Suprapubic skin (tissue), 4 donors: ENCODE measurements at places on chromosomes 2 and 18. TPM values are rescaled to one million over a fixed set of nuclear protein-coding genes. Genes with fewer than 3 reads are reported as not detected.

DNA sequence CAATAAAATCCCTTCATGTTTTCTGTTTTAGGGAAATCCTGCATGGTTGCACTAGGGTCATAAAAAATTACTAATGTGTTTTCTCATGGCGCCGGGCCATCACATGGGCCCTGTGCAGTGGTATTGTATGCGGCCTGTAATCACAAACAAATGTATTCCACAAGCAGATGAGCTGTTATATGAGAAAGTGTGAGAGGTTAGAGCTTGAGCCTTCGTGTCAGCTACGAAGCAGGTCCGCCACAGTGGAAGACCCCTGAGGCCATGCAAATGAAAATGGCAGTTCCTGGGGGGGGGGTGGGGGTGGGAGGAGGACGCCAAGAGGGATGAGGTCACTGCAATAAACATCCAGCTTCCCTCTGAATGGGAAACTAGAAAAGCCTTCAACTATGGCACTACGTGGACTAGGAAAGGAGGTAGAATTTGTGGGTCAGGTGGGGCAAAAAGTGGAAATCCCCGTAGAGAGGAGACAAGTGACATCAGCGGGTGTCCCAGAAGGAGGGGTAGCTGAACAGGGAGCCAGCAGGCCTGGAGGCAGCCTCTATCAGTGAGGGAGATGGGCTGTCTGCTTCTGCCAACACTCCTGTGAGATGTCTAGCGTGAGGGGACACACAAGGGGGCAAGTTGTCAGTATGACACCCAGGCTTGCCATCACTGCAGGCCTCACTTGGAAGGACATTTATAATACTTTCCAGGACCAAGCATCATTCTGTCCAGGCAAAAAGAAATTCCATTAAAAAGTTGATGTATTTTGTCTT is 130.3 kb upstream of the CTAGE1 start:
- no peaks in the 10 kb centered on the region for H3K36me3 ChIP-seq
- H3K27ac ChIP-seq, result no peak overlapping the region
- no peak overlapping the region for H3K4me3 ChIP-seq
- no peaks in the 10 kb centered on the region for H3K4me1 ChIP-seq
- no peak for DNase-seq
- H3K27me3 ChIP-seq, result no peaks in the 10 kb centered on the region

- H3K27me3 ChIP-seq, result no peaks in the 10 kb centered on the region
- H3K4me3 ChIP-seq, result no peak overlapping the region
- no peak for DNase-seq
- no peaks in the 10 kb centered on the region for H3K36me3 ChIP-seq
- no peak overlapping the region for H3K27ac ChIP-seq
- H3K4me1 ChIP-seq, result no peaks in the 10 kb centered on the region
Measured at GRCh38 chr2:152890736-152891135, 172.3 kb downstream of the ARL6IP6 start.

The LRRTM1 gene
- not detected for total RNA-seq

The AGXT gene
- total RNA-seq, result 0.80 TPM

- H3K4me3 ChIP-seq, result no peak overlapping the region
- DNase-seq, result no peak
- no peaks in the 10 kb centered on the region for H3K36me3 ChIP-seq
- H3K4me1 ChIP-seq, result peaks cover 4% of the 10 kb centered on the region
- H3K27me3 ChIP-seq, result no peaks in the 10 kb centered on the region
- H3K27ac ChIP-seq, result no peak overlapping the region
Measured at GRCh38 chr2:216516730-216517350, 18.2 kb downstream of the RPL37A start.

DNA sequence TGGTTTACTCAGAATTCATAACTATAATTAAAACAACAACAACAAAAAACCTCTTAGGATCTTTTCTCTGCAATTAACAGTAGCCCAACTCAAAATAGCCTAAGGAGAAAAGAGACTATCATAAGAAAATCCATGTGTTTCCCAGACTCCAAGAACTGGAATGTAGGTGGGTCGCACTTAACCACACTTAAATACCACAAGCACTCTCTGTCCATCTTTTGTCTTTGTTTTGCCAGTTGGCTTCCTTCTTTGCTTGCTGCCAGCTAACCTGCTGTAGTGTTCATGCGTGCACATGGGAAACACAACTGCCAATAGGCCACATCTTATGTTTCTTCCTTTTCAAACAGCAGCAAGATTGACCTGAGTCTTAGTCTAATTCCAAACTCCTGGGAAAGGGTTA is 24.1 kb upstream of the ACVR1 start:
- H3K4me3 ChIP-seq, result no peak overlapping the region
- no peak overlapping the region for H3K27ac ChIP-seq
- H3K4me1 ChIP-seq, result no peaks in the 10 kb centered on the region
- no peak for DNase-seq
- H3K36me3 ChIP-seq, result no peaks in the 10 kb centered on the region

The BOLL gene
- total RNA-seq, result not detected

The FTCDNL1 gene
- total RNA-seq, result 7.3 TPM

GRCh38 chr18:50374220-50374752 is 560 bp upstream of the SKA1 start:
- H3K27ac ChIP-seq, result peak overlapping the region; percentile 56
- no peaks in the 10 kb centered on the region for H3K27me3 ChIP-seq
- DNase-seq, result no peak
- H3K4me3 ChIP-seq, result peak overlapping the region; percentile 63
- no peaks in the 10 kb centered on the region for H3K36me3 ChIP-seq
- peaks cover 14% of the 10 kb centered on the region for H3K4me1 ChIP-seq

- DNase-seq, result no peak
- no peak overlapping the region for H3K4me3 ChIP-seq
- H3K27ac ChIP-seq, result no peak overlapping the region
- H3K4me1 ChIP-seq, result no peaks in the 10 kb centered on the region
- H3K36me3 ChIP-seq, result no peaks in the 10 kb centered on the region
Measured at GRCh38 chr18:74896390-74896991, 298.8 kb downstream of the ZNF407 start.

- H3K27ac ChIP-seq, result peak overlapping the region; percentile 96
- no peaks in the 10 kb centered on the region for H3K36me3 ChIP-seq
- no peak for DNase-seq
Measured at GRCh38 chr2:69740502-69740951, 1.4 kb upstream of the ANXA4 start.

GRCh38 chr2:145692971-145693478 is 1173.1 kb upstream of the ZEB2 start:
- H3K36me3 ChIP-seq, result no peaks in the 10 kb centered on the region
- no peaks in the 10 kb centered on the region for H3K27me3 ChIP-seq
- DNase-seq, result no peak
- H3K4me3 ChIP-seq, result no peak overlapping the region

The FBXO41 gene
- total RNA-seq, result 1.1 TPM

- DNase-seq, result no peak
- no peaks in the 10 kb centered on the region for H3K36me3 ChIP-seq
- peaks cover 3% of the 10 kb centered on the region for H3K4me1 ChIP-seq
- H3K4me3 ChIP-seq, result no peak overlapping the region
Measured at GRCh38 chr18:69759046-69759445, 188.6 kb downstream of the CD226 start.

The MDH1B gene
- 0.98 TPM for total RNA-seq

The GKN2 gene
- total RNA-seq, result not detected

GRCh38 chr2:176173567-176174381 is 14.7 kb upstream of the HOXD1 start:
- no peak overlapping the region for H3K27ac ChIP-seq
- no peaks in the 10 kb centered on the region for H3K36me3 ChIP-seq
- no peak overlapping the region for H3K4me3 ChIP-seq
- DNase-seq, result no peak
- peaks cover 24% of the 10 kb centered on the region for H3K4me1 ChIP-seq

GRCh38 chr18:49973592-49973991 is 160.3 kb upstream of the ACAA2 start:
- no peak overlapping the region for H3K27ac ChIP-seq
- no peaks in the 10 kb centered on the region for H3K27me3 ChIP-seq
- no peak overlapping the region for H3K4me3 ChIP-seq
- H3K36me3 ChIP-seq, result no peaks in the 10 kb centered on the region

DNA sequence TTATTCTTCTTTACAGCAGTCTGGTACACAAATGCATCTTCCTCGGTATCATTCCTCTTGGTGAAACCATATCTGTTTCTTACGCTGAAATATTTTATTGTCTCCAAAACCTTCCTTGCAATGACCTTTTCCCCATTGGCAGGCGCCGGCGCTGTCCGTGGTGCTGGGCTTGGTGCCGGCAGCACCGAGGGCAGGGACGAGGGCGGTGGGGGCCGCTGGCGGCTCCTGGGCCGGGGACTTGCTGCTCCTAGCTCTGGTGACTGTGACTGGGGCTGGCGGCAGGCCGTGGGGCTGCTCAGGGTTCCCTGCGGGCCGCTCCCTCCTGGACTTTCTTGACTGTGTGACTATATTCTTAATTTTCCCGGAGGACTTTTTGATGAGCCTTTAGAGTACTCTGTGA is 72.5 kb downstream of the GPR39 start:
- DNase-seq, result no peak
- H3K4me1 ChIP-seq, result no peaks in the 10 kb centered on the region
- no peaks in the 10 kb centered on the region for H3K36me3 ChIP-seq
- H3K27me3 ChIP-seq, result peaks cover 4% of the 10 kb centered on the region

DNA sequence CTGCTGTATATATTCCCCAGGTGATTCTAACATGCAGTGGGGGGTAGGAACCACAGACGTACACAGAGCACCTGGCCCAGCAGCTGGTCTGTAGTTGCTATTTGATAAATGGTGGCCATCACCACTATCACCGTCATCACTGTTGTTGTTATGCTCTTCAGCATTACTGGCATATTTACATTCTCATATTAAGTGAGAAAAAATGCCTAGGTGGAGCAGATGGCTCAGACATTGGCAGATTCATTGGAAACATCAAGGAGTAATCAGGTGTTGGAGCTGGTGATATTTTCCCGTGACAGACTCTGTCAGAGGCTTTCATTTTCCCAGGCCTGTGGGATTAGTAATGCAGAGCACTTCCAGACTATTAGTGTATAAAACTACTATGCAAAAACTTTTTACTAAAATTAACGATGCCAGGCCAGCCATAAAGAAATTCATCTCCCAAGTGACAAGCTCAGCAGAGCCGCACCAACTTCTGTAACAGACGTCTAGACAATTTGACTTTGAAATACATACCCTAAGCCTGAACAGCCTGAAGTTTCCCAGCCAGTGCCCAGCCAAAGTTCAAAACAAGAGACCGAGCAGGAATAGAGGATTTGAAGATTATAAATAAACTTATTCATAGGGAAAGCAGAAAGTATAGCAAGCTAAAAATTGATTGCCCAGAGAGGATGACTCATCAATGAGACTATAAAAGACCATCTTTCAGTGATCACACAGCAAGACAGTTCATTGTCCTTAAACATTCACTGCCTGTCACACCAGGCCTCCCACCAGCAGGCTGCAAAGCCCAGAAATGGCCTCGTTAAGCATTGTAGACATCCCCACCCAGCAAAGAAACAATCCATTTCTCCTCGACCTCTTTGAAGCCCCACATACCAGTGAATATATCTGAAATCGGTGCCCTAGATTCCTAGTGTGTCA is 247.4 kb upstream of the CHAC2 start:
- H3K27me3 ChIP-seq, result no peaks in the 10 kb centered on the region
- H3K27ac ChIP-seq, result no peak overlapping the region
- H3K4me3 ChIP-seq, result no peak overlapping the region

DNA sequence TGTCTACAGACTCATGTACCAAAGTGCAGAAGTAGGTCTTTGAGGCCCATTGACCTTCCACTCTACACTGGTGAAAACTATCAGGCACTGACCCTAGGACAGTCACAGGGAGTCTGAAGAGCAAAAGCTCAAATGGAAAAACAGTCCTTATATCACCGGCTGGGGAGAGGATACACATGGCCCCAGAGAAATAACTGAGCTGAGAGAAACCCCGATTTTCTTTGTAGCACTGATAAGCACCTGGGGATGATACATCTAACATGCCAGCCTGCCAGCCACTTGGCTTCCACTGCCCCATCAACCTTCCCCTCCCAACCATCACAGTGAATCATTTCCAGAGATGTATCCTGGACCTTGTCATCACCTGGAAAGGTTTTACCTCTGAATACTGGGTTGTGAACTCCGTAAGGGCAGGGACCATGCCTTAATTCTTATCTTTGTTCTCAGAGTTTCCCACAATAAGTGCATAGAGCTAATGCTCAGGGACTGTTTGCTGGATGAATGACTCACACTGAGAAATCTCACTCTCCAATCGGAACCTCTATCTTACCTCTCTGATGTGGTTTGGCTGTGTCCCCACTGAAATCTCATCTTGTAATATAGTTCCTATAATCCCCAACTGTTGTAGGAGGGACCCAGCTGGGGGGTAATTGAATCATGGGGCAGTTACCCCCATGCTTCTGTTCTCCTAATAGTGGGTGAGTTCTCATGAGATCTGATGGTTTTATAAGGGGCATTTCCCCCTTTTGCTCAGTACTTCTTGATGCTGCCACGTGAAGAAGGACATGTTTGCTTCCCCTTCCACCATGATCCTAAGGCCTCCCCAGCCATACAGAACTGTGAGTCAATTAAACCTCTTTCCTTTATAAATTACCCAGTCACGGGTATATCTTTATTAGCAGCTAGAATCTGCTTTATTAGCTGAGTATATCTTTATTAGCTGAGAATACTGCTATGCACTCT is 37.1 kb downstream of the EVA1A start:
- no peak for DNase-seq
- no peaks in the 10 kb centered on the region for H3K36me3 ChIP-seq
- H3K27ac ChIP-seq, result no peak overlapping the region
- no peaks in the 10 kb centered on the region for H3K27me3 ChIP-seq

- H3K27ac ChIP-seq, result no peak overlapping the region
- peaks cover under 1% of the 10 kb centered on the region for H3K4me1 ChIP-seq
- no peaks in the 10 kb centered on the region for H3K27me3 ChIP-seq
- H3K4me3 ChIP-seq, result no peak overlapping the region
Measured at GRCh38 chr2:33605056-33605455, 6.0 kb upstream of the FAM98A start.

DNA sequence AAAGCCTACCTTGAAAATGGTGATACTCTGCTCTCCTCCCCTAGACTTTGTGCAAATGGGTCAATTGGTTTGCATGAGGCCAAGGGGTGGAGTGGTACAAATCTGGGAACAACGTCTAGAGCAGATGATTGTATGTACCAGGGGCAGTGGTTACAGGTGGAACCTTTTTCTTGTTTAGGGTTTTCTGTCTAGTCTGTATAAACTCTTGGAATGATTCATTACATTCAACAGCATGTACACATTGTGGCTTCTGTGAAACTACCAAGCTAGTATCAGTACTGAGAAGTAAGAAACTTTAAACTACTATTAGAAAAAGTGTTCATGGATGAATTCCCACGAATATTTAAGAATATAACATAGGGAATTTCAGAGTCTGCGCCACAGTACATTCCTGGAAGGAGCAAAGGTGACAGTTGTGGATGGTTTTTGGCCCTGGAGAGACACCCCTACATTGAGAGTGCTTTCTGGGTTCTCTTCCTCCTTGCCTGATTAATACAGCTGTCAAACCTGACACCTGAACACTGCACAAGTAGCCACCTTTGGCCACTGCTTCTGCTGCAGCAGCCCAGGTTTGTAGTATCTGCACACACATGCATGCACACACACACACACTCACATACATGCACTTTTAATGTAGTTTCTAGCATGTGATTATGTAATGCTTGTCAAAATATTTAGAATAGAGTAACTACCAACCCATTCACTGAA is 30.0 kb downstream of the CFAP221 start:
- no peaks in the 10 kb centered on the region for H3K27me3 ChIP-seq
- no peak for DNase-seq
- no peak overlapping the region for H3K27ac ChIP-seq
- no peaks in the 10 kb centered on the region for H3K36me3 ChIP-seq

- peaks cover 11% of the 10 kb centered on the region for H3K4me1 ChIP-seq
- H3K4me3 ChIP-seq, result peak overlapping the region; percentile 0
- H3K27me3 ChIP-seq, result no peaks in the 10 kb centered on the region
- H3K36me3 ChIP-seq, result no peaks in the 10 kb centered on the region
- no peak for DNase-seq
Measured at GRCh38 chr2:205892251-205892655, 193.7 kb downstream of the INO80D start.

- DNase-seq, result no peak
- H3K27me3 ChIP-seq, result no peaks in the 10 kb centered on the region
- H3K27ac ChIP-seq, result no peak overlapping the region
- H3K4me3 ChIP-seq, result no peak overlapping the region
- no peaks in the 10 kb centered on the region for H3K4me1 ChIP-seq
Measured at GRCh38 chr2:12587729-12588522, 128.8 kb upstream of the TRIB2 start.
